ENCODE measurements at places on chromosomes 13 and 19.

GRCh38 chr19:19619181-19619848 lies 828 bp upstream of the PBX4 start:
- no peak for DNase-seq
- H3K27me3 ChIP-seq: no peaks in the 10 kb centered on the region
- H3K36me3 ChIP-seq: peaks cover 6% of the 10 kb centered on the region
- peak overlapping the region; percentile 26 for H3K4me3 ChIP-seq
- H3K27ac ChIP-seq: no peak overlapping the region
- H3K4me1 ChIP-seq: peaks cover 17% of the 10 kb centered on the region

GRCh38 chr19:29285187-29285687 lies 72.3 kb upstream of the UQCRFS1 start:
- H3K4me3 ChIP-seq: no peak overlapping the region
- H3K4me1 ChIP-seq: no peaks in the 10 kb centered on the region
- no peak for DNase-seq
- no peak overlapping the region for H3K27ac ChIP-seq

- no peak overlapping the region for H3K27ac ChIP-seq
- H3K27me3 ChIP-seq: no peaks in the 10 kb centered on the region
- H3K4me3 ChIP-seq: no peak overlapping the region
- no peaks in the 10 kb centered on the region for H3K4me1 ChIP-seq
- no peaks in the 10 kb centered on the region for H3K36me3 ChIP-seq
Measured at GRCh38 chr13:33033051-33033812, 17.0 kb downstream of the KL start.

DNA sequence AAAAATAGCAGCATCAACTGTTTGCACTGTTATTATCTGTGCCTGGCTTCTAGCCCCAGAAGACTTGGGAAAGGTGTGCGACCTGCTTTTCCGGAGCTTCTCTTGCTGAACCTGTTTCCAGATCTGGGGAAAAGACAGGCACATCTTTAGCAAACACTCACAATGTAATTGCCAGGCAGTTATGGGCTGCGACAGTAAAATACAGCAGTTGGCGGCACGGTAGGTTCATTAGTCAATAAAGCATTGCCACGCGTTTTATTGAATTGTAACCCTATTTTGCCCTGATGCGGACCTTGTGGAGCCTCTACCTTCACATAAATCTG lies 223.7 kb upstream of the TSHZ3 start:
- no peaks in the 10 kb centered on the region for H3K36me3 ChIP-seq
- H3K4me3 ChIP-seq: no peak overlapping the region
- H3K27me3 ChIP-seq: no peaks in the 10 kb centered on the region
- no peaks in the 10 kb centered on the region for H3K4me1 ChIP-seq
- no peak for DNase-seq

DNA sequence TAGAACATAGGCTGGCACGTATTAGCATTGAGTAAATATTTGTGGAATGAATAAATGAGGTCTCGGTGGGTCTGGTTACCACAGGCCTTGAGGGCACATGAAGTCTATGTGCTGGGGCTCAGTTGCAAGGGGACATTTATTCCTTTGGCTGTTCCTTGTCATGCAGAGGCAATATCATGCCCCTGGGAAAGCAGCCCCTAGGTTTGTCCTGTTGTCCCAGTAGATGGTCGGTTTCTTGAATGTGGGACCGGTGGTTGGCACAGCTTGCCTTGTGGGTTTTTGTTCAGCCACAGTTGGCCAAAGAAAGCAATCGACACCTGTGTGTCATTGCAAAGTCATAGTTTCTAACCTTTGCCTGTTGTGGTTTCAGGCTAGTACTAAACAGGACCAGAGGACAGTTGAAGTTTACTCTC lies 24.7 kb upstream of the GPR183 start:
- H3K27me3 ChIP-seq: no peaks in the 10 kb centered on the region
- no peak for DNase-seq

- DNase-seq: no peak
- H3K4me1 ChIP-seq: no peaks in the 10 kb centered on the region
- H3K27me3 ChIP-seq: no peaks in the 10 kb centered on the region
- no peaks in the 10 kb centered on the region for H3K36me3 ChIP-seq
- H3K4me3 ChIP-seq: no peak overlapping the region
- H3K27ac ChIP-seq: no peak overlapping the region
Measured at GRCh38 chr13:76690611-76691010, 195.6 kb downstream of the KCTD12 start.

DNA sequence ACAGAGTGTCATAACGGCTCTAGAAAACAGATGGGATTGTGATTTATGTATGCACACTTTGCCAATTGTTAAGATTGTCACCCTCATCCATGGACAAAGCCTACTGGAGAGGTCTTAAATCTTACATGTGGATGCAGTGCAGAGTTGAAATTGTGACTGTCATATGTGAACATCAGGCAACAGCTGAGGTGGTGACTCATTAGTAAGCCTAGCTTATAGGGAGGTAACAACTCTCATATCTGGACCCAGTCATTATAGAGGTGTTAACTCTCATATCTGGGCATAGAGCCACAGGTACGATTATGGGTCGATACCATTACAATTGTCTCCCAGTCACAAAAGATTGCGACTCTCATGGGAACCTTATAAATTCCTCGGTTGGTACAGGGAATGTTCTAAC lies 29.8 kb upstream of the ZNF254 start:
- H3K4me1 ChIP-seq: no peaks in the 10 kb centered on the region
- H3K27ac ChIP-seq: no peak overlapping the region
- H3K27me3 ChIP-seq: no peaks in the 10 kb centered on the region
- no peak overlapping the region for H3K4me3 ChIP-seq
- peaks cover 55% of the 10 kb centered on the region for H3K36me3 ChIP-seq
- no peak for DNase-seq

- H3K27me3 ChIP-seq: no peaks in the 10 kb centered on the region
- peaks cover 6% of the 10 kb centered on the region for H3K36me3 ChIP-seq
- peak overlapping the region; percentile 4 for H3K4me3 ChIP-seq
- H3K4me1 ChIP-seq: no peaks in the 10 kb centered on the region
- H3K27ac ChIP-seq: peak overlapping the region; percentile 58
Measured at GRCh38 chr13:24253520-24254145, 55.7 kb upstream of the C1QTNF9 start.

GRCh38 chr19:41323430-41324125 lies 13.6 kb downstream of the CCDC97 start:
- H3K4me1 ChIP-seq: peaks cover 53% of the 10 kb centered on the region
- no peak for DNase-seq
- peak overlapping the region; percentile 64 for H3K27ac ChIP-seq
- H3K27me3 ChIP-seq: no peaks in the 10 kb centered on the region
- no peak overlapping the region for H3K4me3 ChIP-seq

DNA sequence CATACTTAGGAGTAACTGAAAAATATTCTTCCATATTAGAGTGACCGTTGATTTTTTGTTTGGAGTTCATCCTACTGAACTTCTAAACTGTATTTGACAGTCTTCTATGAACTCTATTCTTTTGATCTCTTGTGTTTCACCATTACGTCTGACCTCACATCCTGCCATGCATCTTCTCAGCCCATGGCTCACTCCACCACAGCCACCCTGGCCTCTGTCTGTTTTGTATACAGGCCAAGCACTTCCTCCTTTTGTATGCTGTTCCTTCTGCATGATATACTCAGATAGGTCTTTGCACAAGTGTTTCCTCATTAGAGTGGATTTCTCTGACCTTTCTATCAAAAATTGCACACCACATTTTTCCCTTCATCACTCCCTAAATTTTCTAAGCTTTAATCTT lies 119.9 kb downstream of the MAB21L1 start:
- no peaks in the 10 kb centered on the region for H3K4me1 ChIP-seq
- H3K36me3 ChIP-seq: no peaks in the 10 kb centered on the region
- H3K27ac ChIP-seq: no peak overlapping the region
- H3K27me3 ChIP-seq: no peaks in the 10 kb centered on the region
- no peak for DNase-seq

DNA sequence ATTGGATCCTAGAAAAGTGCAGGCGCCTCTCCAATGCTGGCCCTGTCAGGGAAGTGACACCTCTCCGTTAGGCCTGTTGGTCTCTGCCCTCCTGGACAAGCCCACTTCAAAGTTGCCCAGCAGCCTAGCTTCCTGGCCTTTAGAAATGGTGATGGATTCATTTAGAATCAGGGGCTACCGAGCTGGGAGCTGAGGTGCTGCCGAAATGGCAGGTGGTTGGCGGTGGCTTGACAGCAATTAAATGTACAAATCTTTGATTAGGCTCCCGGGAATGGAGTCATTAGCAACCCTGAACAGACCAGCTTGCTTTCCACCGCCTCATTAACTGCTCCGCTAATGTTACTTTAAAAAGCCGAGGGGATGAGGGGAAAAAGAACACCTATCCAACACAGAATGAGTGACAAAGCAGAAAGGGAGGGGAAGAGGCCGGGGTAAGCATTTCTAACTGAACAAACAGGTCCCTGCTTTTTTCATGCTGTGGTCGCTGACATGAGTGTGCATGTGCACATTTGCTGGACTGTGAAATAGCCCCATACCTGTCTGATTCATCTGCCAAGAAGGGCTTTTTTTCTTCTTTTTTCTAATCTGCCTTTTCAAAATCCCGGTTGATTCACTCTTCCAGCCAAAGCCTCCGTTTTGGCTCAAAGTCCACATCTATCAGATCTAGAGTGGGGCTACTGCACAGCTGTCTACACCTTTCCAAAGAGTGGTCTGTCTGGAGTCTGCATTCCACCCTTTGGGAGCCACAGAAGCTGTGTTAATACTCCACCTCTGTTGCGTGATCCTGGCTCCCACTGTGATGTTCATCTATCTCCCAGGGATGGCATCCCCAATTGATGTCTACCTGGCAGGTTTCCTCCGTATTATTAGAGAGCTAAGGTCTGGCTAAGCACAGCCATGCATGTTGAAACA lies 431.9 kb downstream of the COG6 start:
- H3K4me3 ChIP-seq: no peak overlapping the region
- H3K36me3 ChIP-seq: no peaks in the 10 kb centered on the region
- H3K27ac ChIP-seq: no peak overlapping the region
- no peak for DNase-seq
- no peaks in the 10 kb centered on the region for H3K27me3 ChIP-seq

DNA sequence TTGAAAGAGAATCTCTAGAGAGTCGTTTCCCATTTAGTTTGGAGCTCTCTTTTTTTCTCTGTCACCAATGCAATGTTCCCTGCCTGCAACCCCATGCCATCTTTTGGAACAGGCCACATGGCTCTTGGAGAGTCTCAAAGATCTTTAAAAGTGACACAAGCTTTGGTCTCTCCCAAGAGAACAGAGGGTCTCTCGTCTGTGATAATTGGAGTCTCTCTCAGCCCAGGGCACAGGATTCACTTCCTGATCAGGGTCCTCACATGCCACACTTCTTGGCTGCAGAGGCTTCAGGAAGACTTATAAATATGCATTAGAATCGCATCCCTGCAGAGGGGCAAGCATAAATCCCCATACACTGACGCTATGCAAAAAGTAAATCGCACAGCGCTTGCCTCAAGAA lies 240.5 kb downstream of the IRS2 start:
- no peaks in the 10 kb centered on the region for H3K27me3 ChIP-seq
- no peak overlapping the region for H3K4me3 ChIP-seq
- H3K4me1 ChIP-seq: peaks cover 18% of the 10 kb centered on the region
- no peak for DNase-seq
- no peaks in the 10 kb centered on the region for H3K36me3 ChIP-seq

DNA sequence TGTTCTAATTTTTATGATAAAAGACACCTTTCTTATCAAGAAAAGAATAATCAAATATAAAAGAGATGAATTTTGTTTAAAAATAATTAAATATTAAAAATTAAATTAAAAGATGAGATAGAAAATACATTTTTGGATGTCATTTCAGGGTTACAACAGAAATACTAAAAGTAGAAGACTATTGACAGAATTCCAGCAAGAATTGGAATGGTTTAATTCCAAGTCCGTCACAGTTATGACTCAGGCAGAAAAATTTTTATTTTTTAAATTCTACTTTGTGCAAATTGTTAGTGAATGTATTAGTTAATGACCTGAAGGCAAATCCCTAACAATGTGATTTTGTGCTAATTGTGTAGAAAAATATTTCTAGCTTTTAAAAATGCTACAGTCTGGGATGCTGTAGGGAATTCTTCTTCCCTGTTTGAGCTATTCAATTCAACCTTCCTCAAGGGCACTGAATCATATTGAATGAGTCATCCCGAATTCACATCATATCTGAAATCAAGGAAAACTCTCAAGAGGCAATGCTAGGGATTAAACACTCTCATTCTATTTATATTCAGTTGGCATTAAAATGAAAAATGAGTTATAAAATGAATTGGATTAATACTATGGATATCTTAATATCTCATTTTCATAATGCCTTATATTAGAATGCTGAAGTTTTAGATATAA lies 633.5 kb upstream of the ATXN8OS start:
- no peaks in the 10 kb centered on the region for H3K36me3 ChIP-seq
- H3K27ac ChIP-seq: no peak overlapping the region
- H3K27me3 ChIP-seq: no peaks in the 10 kb centered on the region
- no peak for DNase-seq
- H3K4me1 ChIP-seq: no peaks in the 10 kb centered on the region
- no peak overlapping the region for H3K4me3 ChIP-seq

DNA sequence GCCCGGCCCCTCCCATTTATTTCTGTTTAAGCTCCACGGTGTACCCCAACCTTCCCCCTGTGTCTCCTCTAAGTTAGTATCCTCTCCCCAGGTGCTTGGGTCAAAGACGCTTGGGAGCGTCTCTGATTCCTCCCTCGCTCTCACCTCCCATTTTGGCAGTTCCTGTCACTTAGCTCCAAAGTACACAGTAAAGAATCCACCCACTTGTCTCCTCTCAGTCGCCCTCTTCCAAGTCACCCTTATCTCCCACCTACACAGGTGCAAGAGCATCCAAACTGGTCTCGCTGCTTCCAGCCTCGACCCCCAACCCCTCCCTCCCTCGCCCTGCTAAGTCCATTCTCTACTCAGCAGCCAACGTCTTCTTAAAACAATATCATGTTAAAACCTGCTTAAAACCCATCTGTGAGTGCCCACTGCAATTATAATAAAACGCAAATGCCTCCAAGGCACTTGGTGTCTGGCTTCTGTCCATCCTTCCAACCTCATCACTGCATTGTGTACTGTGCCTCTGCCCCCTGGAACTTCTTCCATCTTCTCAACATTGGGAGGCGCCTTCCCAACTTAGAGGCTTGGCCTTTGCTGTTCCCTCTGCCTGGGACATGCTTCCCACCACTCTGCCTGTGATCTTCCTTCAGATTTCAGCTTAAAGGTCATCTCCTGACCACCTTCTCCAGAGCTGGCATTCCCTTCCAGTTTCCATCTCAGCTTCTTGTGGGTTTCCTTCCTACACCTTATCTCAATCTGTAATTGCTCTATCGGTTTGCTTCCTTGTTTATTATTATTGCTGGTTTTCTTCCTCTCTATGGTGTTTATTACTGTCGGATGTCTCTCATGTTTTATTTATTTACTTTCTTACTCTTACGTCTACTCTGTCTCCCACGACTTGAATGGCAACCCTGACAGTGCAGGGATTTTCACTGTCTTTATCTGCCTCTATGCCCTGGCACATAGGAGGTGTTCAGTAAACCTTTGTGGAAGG lies 9.5 kb upstream of the KLK14 start:
- DNase-seq: no peak
- H3K36me3 ChIP-seq: no peaks in the 10 kb centered on the region
- H3K27ac ChIP-seq: no peak overlapping the region
- no peaks in the 10 kb centered on the region for H3K4me1 ChIP-seq

- no peaks in the 10 kb centered on the region for H3K4me1 ChIP-seq
- H3K27me3 ChIP-seq: no peaks in the 10 kb centered on the region
- DNase-seq: no peak
- H3K27ac ChIP-seq: no peak overlapping the region
- no peaks in the 10 kb centered on the region for H3K36me3 ChIP-seq
Measured at GRCh38 chr13:39787086-39787487, 131.6 kb downstream of the COG6 start.
